ENCODE measurements at places on chromosomes 7 and 10.

DNA sequence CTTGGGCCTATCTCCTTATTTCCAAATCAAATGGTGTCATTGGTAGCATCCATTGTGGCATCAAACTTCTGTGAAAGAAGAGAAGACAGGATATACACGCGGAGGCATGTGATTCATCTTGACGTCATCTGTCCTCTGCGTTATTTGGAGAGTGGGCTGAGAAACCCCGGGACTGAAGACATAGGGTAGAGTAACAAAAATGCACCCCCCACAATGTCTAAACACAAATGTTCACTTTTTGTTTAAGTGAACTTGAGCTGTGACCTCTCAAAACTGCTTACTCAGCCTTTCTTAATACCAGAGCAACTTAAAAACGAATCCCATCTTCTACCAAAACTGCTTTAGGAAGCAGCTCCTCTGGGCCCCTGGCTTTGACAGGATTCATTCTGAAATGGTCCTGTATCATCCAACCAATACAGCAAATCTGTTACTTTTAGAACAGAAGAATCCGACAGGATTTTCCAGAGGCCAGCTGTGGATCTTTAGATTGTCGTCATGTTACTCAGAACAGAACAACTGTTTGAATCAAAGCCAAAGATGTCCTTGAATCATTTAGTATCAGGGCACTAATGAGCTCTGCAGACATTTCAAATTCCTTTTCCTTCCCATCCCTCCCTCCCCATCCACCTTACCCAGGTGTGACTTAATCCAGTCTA, 438.1 kb downstream of the SUGCT start:
- DNase-seq, result no peak

DNA sequence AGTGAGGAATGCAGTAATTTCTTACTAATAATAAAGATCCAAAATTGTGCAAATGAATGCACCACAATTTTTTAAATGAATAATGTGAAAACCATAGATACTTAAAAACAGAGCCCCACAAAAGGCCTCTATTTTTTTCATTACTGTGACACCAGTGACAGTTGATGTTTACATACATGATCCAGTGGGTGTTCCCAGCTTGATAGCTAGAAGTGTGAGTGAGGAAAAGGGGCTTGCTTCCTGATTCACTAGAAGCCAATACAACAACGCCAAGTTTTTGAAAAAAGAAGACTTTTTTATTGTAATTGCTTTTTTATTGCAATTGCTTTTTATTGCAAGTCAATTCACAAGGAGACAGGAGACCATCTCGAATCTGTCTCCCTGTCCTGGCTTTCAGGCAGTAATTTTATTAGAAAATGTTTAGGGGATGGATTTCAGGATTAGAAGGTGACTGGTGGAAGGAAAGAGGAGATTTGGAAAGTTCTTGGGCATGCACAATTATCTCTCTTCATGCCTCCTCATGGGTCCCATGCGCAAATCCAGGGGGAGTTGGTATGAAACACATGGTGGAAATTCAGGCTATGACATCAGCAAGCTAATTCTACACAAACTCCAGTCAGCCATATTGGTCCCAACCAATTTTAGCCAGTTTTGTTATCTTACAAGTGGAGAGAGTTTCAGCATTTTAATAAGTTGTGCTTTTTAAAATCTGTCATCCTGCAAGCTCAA, 44.4 kb upstream of the ZNF438 start:
- no peak for DNase-seq

- DNase-seq, result no peak
These were observed 774.1 kb upstream of the IGFBP3 start for GRCh38 chr7:46695051-46695708.

DNA sequence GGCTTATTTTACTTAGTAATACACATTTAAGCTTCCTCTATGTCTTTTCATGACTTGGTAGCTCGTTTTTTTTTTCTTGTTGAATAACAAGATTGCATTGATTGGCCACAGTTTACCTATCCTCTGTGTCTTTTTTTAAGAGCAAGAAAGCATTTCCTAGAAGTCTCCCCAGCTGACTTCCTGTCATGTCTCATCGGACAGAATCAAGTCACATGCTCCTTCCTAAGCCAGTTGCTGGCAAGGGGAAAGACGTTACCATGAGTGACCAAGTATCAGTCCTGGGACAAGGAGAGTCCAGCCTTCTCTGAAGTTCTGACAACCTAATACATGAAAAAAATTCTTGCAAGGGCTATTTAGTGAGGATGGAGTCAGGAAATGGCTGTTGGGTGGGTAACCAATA, 24.9 kb upstream of the SFRP5 start:
- no peak for DNase-seq

DNA sequence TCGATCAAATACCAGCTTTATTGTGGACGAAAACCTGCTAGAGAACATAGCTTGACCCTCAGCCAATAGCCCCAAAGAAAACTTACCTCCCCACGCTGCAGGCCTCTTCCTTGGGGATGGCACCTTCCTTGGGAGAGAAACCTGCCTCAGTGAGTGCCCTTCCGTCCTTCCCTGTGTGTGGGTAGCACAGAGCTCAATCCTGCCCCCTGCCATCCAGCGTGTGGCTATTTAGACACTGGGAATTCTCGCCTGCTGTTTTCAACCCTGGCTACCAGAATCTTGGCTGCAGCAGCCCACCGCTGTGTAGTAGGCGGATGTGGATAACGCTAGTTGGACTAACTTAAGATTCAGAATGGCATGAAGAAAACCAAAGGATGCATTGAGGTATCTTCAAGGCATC, 238.2 kb downstream of the TEX36 start:
- no peak for DNase-seq

DNA sequence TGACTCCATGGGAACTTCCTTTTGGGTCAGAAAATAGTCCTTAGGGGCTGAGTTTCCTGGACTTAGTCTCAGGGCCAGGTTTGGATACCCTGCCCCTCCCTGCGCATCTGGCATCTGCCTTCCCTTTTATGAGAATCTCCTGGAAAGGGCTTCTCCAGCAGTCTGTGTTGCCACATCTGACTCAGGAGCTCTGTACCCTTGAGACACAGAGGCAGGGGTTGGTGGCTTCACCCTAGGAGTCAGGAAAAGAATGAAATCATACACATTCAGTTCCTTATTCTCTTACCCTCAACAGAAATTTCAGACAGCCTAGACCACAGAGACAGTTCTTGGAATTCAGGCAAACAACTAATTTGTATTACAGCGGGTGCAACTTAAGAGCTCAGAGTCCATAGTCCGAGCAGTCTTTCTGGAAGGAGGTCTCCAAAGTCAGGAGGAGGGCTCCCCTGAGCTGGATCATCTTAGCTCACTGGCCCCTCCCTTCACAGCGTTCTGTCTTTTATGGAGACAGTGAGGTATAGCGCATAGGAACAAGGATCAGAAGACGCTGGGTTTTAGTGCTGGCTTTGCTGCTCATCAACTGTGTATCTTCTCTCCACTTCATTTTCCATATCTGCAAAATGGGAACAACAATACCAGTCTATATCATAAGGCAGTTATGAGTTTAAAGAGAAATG, 3.0 kb upstream of the PLAU start:
- no peak for DNase-seq

GRCh38 chr10:112137154-112137987, 46.2 kb downstream of the GPAM start:
- DNase-seq, result peak; percentile 26

- no peak for DNase-seq
These were observed 472 bp downstream of the PDAP1 start for GRCh38 chr7:99407872-99408378.

DNA sequence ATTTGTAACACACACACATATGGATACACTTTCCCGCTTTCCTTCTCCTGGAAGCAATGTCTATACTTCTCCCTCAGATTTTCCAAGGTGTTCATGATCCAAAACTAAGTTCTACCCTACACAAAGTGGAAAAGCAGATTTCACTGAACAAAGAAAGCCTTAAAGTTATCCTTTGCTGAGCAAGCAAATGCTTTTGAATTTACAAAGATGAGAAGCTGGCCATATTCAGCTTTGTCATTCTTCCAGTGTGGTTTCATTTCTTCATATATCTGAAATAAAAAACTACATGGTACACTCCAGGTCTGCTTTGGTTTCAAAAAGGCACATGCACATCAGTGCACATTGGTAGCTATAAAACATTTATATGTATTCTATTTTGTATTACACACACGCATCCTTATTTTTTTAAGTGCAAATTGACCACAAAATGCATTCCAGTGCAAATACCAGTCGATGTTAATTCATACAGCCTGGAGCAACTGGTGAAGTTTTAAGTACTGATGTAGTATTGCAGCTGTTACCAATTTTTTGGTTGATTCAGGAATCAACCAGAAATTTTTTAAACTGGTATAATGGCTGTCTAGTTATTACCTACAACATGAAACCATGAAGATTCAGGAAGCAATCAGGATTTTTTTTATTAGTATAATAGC, 65.5 kb upstream of the SRPK2 start:
- DNase-seq, result no peak

DNA sequence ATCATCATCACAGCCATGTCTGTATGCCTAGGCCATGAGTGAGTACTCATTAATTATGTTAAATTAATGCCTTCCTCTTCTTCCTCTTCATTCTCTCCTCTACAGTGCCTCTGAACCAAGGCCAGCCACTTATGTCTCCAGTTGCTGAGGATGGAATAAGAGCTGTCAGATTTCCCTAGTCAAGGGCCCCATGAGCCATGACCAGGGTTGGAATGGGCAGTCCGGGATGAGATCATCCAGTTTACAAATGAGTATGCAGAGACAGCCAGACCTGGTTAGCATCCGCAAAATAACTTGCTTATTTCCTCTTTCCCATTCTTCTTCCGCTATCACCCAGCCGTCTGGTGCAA, 342.7 kb downstream of the GRID1 start:
- no peak for DNase-seq

DNA sequence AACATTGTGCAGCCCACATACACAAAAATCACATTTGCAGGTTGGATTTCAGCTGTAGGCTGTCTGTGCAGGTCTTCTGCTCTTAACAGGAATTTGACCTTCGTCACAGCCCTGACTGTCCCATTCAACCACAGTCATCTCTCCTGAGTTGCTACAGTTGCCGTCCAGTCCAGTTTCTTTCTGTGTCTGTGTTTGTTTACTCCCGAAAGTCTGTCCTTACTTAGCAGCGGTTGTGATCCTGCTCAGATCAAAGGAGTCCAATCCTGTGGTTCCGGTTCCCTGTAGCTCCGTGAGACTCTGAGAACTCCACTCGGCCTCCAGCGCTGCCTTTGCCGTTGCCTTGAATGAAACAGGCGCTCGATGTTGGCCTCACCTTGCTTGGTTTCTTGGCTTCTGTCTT, 111.6 kb upstream of the GATA3 start:
- no peak for DNase-seq

- no peak for DNase-seq
These were observed 19.6 kb downstream of the R3HCC1L start for GRCh38 chr10:98154076-98154475.

DNA sequence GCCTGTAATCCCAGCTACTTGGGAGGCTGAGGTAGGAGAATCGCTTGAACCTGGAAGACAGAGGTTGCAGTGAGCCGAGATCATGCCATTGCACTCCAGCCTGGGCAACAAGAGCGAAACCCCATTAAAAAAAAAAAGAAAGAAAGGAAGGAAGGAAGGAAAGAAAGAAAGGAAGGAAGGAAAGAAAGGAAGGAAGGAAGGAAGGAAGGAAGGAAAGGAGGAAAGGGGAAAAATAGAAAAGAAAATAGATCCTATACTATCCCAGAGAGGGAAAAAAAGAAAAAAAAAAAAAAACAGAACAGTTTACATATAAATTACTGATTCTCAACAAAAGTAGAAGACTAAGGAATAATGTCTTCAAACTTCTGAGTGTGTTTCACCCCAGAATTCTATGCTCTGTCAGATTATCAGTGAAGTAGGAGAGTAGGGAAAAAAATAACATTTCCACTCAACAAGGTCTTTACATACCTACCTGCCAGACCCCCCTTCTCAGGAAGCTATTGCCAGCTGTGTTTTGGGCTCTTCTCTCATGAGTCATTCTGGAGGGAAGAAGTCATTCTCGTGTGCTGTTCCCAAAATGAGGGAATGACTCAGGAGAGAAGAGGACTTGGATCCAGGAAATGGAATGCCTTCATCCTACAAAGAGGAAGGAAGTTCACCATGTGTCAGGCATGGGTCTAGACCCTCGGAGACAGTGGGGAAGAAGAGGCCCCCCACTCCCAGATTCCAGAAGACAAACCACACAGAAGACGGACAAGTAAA, 20.9 kb downstream of the RGS10 start:
- no peak for DNase-seq

DNA sequence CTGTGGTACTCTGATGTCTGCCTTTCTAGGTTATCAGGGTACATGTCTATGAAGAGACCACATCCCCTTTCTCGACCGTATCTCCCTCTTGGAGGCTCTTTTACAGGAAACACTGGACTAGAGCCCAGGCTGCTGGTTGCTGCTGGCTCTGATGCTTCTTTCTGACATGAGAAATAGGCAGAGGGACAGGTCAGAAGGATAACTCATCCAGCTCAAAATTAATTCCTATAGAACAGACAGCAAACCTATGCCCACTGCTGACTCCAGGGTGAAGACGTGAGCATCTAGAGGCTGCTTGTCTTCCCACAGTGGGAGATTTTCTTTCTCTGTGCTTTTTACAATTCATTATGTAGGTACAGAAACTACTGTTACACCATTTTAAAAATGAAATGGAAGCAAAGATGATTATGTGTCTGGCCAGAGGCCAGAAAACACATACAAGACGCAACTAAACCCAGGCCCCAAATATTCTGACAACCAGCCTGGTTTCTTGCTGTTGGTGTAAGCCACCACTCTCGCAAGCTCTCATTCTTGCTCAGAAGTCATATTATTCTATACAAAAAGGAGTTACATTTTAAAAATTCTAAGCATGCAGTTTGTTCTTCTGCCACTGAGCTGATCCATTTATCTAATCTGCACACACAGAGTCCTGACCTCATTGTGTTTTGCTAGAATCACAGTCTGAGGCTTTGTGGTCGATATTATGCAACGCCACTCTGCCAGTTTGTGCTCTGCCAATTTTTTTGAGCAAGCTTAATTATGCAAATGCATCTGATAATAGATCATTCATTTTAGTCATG, 424.3 kb downstream of the KIF20B start:
- DNase-seq, result no peak

DNA sequence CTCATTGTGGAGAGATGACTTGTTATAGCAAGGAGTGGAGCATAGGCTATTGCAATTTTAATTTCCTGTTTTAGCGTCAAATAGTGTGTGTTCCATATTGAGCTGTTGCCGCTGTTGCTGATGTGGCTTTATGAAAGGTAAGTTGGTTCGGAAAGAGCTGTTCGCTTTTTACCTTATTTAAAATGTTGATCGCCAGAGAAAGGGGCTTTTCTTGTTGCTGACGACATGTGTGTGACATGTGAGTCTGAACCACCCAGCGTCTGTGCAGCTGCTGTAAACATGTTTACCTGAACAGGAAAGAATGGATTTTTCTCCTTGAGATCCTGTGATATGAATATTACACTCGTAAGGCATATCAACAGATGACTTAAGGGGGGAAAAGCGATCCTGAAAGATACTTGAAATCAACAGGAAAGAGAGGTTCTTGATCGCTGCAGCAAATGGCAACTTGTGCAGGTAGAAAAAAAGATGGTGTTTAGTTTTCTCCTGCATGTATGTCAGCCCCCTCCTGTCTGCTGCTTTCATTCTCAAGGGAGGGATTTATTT, 2.5 kb downstream of the ZEB1 start:
- DNase-seq, result peak; percentile 69

Measured in naive B cell (primary cell).